ENCODE measurements at places on chromosomes 4 and X.

DNA sequence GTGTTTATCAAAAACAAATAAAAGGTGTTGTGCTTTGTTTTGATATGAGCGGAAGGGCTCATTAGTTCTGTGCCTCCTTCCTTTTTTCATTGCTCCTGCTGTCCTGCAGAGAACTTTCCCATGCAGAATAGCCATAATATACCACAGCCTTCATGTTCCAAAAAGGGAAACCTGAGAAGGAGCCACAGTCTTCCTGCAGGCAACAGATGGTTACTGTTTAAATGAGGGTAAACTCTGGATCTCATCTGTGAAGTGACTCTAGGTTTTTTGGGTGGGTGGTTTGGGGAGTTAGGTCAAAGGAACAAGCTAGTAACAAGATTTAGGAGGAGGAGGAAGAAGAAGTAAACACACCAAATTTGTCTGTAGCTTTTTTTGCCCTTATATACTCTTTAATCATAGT is 131.8 kb downstream of the BMPR1B start:
- DNase-seq: peak; percentile 5

DNA sequence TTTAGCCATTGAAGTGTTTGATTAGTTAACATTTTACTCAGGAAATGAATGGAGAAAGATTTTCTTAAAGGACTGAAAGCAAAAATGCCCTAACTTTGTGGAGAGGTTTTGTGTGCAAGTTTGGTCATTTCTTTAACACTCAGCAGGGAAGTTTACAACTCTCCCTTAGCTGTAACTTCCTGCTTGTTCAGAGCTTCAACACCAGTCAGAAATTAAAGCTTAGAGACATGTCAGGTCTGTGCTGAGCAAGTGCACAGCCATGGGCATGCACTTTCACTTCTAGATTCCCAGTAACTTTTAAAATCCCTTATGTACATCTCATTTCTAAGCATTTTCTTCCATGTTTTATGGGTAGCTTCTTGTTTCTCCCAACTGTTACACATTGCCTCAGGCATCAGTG is 326.0 kb downstream of the ACTRT1 start:
- DNase-seq: no peak

DNA sequence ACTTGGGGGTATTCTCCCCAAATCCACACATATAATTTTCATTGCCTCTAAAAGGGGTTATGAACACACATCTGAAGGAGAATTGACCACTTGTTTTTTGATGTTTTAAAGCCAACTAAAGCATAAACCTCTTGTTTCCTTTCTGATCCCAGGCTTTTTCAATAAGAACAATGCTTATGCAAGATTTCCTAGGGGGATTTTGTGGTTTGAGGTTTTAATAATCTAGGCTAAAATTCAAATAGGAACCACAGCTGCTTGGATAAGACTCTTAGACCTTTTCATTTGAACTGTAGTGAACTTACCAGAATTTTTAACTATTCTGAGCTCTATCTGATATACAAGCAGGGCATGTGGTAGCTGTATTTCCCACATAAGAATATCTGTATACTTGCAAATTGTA is 651.1 kb downstream of the ANKRD50 start:
- DNase-seq: peak; percentile 90

DNA sequence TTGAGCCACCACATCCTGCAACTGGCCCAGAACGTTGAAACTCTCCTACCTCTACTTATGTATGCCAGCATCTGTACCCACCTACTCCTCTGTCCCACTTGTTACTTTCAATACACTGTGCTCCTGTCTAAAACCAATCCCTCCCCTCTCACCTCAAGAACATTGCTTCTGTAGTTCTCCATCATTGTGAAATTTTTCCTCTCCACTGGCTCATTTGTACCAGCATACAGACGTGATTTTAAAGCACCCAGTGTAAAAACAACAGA is 25.5 kb upstream of the USO1 start:
- DNase-seq: no peak

GRCh38 chr4:41725254-41725653 is 23.3 kb downstream of the PHOX2B start:
- no peak for DNase-seq

DNA sequence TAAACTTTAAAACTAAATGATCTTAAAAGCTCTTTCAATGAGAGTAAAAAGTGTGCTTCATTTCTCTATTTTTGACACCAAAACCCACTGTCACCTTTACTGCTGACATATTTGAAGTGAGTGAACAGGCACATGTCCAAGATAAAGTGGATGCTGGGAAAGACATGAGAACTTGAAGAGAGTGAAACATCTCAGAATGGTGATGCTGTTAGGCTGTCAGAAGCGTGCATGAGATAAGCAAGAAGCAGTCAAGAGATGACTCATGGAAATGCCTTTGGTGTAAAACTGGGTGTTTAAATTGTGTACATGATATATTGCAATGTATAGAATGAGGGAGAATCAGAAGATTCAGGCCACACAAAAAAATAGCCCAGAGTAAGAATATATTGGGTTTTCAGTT is 21.8 kb upstream of the GBA3 start:
- DNase-seq: peak; percentile 60

- no peak for DNase-seq
Observed at GRCh38 chrX:106672527-106672926, 54.0 kb upstream of the RNF128 start.

- DNase-seq: no peak
Observed at GRCh38 chrX:39984191-39984956, 113.4 kb downstream of the BCOR start.

- no peak for DNase-seq
Observed at GRCh38 chr4:38365748-38366310, 298.2 kb upstream of the KLF3 start.

DNA sequence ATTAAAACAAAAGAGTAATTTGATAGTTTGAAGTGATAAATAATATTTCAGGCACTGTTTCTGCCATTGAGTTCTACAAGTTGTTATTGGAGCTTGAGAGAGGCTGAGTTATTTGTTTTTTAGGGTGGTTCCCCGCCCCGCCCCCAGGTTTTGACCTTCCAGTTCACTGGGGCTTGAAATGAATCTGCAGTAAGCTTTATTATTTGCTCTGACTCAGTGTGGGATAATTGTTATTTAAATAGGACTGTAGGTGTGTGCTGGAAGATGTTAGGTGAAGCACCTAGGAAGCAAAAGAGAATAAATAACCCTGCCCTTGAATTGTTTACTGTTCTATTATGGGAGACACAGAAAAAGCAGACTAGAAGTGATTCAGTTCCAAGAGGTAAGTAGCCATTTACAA is 81.2 kb upstream of the KCNIP4 start:
- no peak for DNase-seq

DNA sequence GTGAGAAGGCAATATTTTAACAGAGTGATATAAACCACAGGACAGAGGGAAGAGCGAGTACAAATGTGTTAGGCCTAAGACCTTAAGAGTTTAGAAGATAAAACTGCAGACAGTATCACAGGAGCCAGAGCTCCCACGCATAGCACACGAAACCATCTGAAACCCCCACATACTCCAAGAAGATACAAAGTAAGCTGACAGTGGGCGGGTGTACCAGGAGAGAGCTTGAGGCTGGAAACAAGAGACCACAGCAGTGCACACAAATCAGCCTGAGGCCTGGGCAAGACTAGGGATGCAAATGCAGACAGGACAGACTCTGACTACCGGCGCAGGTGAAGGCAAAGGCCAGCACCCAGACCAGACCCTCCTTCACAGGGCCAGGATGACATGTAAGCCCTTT is 54.1 kb upstream of the ARHGAP24 start:
- DNase-seq: peak; percentile 5
